ENCODE measurements at places on chromosomes 2 and 18.

DNA sequence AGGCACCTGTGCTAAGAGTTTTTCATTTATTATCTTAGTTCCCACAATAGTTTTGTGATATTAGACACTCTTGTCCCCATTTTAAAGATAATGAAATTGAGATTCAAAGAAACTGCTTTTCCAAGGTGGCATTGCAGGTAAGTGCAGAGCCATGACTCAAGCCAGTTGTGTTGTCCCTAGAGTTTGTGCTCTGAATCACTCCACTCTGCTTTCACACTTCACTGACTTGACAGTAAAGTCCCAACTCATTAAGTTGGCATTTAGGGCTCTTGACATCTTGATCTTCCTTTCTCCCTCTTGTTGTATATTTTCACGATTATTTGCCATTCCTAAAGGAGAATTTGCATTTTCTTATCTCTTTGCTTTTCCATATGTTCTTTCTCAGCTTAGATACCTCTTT, 114.3 kb downstream of the DIS3L2 start:
- no peak for DNase-seq

- no peak for DNase-seq
Measured at GRCh38 chr18:61752973-61753372, 139.8 kb downstream of the RNF152 start.

DNA sequence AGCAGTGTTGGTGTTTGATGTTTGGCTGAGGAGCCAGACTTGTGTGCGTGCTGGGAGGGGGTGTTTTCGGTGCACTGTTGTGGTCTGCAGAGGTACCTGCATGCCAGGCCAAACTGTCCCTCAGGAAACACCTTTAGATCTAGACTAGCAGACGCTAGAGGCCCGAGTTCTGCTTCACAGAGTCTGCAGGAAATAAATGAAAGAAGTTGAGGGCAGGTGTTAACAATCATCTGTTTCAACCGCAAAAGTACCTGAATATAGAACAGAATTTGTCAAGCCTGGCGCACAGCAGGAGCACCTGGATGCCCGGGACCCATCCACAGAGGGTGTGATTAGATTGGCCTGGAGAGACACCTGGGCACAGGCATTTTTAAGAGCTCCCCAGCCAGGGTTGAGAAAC, 40.5 kb upstream of the REL start:
- DNase-seq, result no peak

DNA sequence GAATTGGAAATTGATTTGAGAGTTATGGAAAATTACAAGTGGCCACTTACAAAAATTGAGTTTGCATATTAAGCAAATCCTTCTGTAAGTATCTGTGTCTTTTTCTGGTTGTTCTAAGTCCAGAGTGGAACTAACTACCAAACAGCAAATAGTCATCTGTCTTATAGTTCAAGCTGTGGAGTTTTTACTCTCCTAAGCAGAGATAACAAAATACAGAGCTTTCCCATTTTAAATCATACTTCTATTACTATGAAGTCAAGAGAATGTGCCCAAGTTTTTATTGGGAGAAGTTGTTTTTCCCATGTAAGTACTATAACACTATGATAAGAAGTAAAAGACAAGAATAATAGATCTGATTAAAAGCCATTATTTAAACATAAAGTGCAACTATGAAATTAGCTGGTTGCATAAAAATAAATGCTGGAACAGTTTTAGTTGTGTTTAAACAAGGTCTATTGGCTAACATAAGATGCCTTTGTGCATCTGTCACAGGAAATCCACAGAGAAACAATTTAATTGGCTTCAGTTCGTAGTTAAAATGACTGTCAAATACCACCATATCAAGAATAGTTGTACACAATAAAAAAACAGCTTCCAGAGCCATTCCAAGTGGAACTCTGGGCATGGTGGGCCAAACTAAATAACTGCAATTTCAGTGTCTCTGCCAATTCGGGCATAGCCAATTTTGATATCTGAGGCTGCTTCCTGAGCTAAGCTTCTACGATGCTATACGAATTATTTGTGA, 1467.4 kb upstream of the NXPH2 start:
- DNase-seq, result no peak

GRCh38 chr2:14120376-14120775, 512.1 kb upstream of the LRATD1 start:
- no peak for DNase-seq

GRCh38 chr2:36530983-36531354, 67.0 kb downstream of the FEZ2 start:
- no peak for DNase-seq

DNA sequence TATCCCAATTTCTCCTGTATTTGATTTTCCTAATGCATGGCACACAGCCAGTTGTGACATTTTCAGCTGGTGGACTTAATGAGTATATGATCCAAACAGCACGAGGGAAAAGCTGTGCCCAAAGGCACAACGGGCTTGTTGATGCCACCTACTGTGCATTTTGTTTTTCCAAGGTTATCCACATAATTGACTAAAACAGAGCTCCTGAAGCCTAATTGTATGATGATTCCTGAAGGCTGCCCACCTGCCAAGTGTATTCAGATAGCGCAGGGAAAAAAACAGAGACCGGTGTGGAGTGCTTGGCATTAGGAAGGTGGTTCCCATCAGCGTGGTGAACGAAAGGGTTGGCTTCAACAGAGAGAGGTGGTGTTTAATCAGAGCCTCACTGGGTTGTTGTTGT, 14.9 kb downstream of the RBMS1 start:
- DNase-seq, result no peak

DNA sequence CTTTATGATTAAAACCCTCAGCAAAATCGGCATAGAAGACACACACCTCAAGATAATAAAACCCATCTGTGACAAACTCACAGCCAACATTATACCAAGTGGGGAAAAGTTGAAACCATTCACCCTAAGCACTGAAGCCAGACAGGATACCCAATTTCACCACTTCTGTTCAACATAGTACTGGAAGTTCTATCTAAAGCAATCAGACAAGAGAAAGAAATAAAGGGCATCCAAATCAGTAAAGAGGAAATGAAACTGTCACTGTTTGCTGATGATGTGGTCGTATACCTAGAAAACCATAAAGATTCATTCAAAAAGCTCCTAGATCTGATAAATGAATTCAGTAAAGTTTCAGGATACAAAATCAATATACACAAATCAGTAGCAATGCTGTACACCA, 16.4 kb upstream of the RPRD1A start:
- no peak for DNase-seq
